ENCODE measurements at places on chromosomes 1 and 21. TPM values are rescaled to one million over a fixed set of nuclear protein-coding genes. Genes with fewer than 3 reads are reported as not detected.

Gene LEFTY2
- polyA plus RNA-seq = not detected

Gene ZNF648
- polyA plus RNA-seq = 0.02 TPM

Gene RGS16
- polyA plus RNA-seq = 0.80 TPM

Gene SPOCD1
- polyA plus RNA-seq = 5.4 TPM

Gene SHE
- not detected for polyA plus RNA-seq

Gene RPS6KC1
- polyA plus RNA-seq = 5.2 TPM

Gene SLC16A4
- 12.4 TPM for polyA plus RNA-seq

Gene ATP1A2
- polyA plus RNA-seq = not detected

Gene B3GALNT2
- 25.4 TPM for polyA plus RNA-seq

Gene MYBPHL
- polyA plus RNA-seq = 2.1 TPM

Gene CFHR2
- polyA plus RNA-seq = not detected

Gene CYP4Z1
- polyA plus RNA-seq = not detected

Gene SSBP3
- 23.7 TPM for polyA plus RNA-seq

Gene DNM3
- 3.1 TPM for polyA plus RNA-seq

Gene HENMT1
- 1.1 TPM for polyA plus RNA-seq
